NCI-H2029 treated with DMSO at 0.1 percent for 48 hours (cell line): ENCODE measurements at places on chromosomes 4 and X.

DNA sequence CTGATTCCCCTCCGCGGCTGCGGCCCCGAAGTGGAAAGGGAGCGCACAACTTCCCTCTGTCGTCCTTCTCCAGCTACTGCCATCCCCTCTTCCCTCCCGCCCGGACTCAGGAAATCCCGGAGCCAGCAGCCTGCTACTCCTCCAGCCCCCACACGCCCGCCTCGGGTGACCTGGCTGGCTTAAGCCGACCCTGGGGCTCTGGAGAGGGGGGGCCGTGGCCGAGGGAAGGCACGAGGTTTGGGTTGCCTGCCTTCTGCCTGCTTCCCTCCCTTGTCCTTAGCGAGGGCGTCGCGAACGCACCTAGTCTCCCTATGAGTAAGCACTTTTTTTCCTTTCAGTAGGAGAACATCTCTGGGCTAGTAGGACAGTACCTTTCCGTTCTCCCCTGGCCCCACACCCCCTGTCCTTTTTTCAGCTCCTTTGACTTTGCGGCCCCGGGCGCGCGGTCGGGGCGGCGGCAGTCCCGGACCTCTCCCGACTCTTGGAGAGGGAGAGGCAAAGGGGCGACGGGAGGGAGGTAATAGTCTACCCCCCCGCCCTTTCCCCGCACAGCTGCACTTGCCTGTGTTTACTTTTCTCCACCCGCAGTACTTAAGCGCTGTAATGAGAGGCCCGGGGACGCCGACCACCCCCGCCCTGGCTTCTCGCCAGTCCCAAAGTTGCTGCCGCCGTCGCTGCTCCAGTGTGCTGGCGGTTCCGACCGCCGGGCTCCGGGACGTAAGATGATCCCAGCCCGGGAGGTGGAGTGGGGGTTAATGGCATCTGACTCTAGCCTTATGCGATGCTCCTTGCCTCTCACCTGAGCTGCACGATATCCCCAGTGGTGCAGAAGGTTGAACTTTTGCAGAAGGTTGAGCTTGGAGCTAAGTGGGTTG, 868 bp downstream of the PLS3 start:
- DNase-seq = peak; percentile 41

GRCh38 chrX:6026429-6026828, 202.2 kb downstream of the NLGN4X start:
- DNase-seq = no peak

DNA sequence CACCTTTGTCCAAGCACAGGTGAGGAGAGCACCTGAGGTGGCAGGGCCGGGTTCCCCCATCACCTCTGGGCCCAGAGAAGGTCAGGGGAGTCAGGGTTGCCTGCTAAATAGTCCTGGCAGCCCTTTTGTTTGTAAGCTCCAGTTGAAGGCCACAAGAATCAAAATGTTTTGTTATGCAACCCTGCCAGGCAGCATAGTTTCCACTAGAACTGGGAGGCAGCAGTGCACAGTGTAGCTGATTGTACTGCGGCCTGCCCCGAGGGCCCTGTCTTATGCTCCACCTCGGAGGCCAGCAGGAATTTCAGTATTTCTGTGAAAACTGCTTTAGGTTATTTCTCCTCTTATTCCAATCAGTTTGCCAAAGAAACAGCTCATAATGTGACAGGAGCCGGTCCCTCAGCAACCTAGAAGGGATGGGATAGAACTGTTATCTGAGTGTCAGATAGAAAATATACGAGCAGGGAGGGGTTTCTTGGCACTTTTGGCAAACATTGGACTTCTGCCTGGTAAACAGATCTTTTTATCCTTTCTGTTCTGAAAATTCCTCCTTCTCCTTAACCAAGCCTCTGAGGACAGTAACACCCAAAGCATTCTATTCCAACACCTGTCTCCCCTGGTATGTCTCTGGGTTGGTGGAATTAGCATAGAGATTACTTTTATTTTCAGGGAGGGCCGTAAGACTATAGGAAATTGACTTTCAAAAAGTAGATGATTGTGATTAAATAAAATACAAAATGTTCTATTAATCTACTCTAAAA, 93.6 kb downstream of the LNX1 start:
- no peak for DNase-seq

- DNase-seq = no peak
These were observed 67.1 kb downstream of the MED28 start for GRCh38 chr4:17681281-17682221.

- no peak for DNase-seq
These were observed 5.2 kb upstream of the PITX2 start for GRCh38 chr4:110627977-110628662.
